ENCODE measurements at places on chromosomes 1 and 21. TPM values are rescaled to one million over a fixed set of nuclear protein-coding genes. Genes with fewer than 3 reads are reported as not detected.

The IL20 gene
- 0.06 TPM for total RNA-seq

The PLA2G2C gene
- not detected for total RNA-seq

The ATP6V1G3 gene
- total RNA-seq = not detected

The AGPAT3 gene
- total RNA-seq = 19.8 TPM

The KCNJ6 gene
- total RNA-seq = 3.0 TPM

The RAP1GAP gene
- total RNA-seq = 9.9 TPM

The FALEC gene
- not detected for total RNA-seq

The DENND2D gene
- total RNA-seq = 1.3 TPM

The CRP gene
- total RNA-seq = not detected

The SAMD13 gene
- total RNA-seq = 0.65 TPM

The CHAF1B gene
- total RNA-seq = 11.4 TPM

The TMPRSS15 gene
- not detected for total RNA-seq

The CFHR4 gene
- not detected for total RNA-seq

The SEMA6C gene
- total RNA-seq = 1.8 TPM

The LCK gene
- not detected for total RNA-seq

The DARS2 gene
- 43.1 TPM for total RNA-seq

The C1orf87 gene
- total RNA-seq = not detected

The FCRL6 gene
- not detected for total RNA-seq

The DDR2 gene
- 0.37 TPM for total RNA-seq
